ENCODE measurements at places on chromosomes 16 and 17.

GRCh38 chr17:77877036-77877435, 81.5 kb upstream of the TNRC6C start:
- DNase-seq, result no peak

DNA sequence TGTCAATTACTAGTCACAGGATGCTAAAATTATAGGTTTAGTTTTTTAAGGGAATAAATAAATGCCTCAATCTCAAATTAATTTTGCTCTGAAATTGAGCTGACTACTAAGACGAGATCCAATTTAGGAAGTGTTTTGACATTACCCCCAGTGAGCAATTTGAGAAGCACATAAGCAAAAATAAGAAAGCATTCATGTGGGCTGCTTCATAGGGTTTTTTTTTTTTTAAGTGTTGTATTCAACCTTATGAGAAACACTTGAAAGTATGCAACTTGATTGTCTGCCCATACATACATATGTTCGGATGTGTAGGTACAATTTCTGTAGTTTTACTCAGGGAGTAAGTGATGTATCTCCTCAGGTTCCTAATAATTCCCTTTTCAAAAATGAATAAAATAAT, 77.6 kb downstream of the PRKCA start:
- no peak for DNase-seq

GRCh38 chr17:57294629-57295501, 38.5 kb downstream of the MSI2 start:
- DNase-seq, result no peak

DNA sequence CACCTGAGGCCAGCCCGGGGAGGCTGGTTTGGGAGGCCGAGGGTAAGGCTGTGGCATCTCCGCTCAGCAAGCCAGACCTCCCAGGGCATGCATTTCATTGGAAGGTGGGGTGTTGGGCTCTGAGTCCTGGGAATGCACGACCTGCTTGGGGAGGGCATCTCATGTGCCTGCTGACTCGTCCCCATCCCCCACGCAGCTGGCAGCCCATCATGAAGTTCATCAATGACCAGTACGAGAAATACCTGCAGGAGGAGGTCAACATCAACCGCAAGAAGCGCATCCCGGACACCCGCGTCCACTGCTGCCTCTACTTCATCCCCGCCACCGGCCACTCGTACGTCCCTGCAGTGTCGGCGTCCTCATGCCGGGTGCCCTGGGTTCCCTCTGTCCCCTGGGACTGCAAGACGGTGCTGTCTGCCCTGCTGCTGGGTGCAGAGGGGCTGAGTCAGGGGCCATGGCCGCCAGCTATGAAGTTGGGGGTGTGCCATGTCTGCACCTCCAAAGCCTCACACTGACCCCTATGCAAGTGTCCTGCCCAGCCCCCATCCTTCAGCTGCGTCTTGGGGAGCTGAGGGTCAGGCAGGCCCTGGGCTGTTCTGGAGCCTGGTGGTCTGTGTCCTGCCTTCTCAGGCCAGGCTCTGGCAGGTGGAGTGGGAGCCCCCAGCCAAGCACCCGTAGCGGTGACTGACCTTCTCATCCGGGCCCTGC, 347.9 kb downstream of the SEC14L1 start:
- DNase-seq, result no peak

- DNase-seq, result no peak
Measured at GRCh38 chr17:29158488-29159275, 21.5 kb downstream of the MYO18A start.

All from stimulated activated CD8-positive, alpha-beta memory T cell treated with anti-CD3 and anti-CD28 coated beads, Interleukin-2, amount 100 ng/mL, for 1 hour (primary cell).